Osteocyte (in vitro differentiated cells): ENCODE measurements at places on chromosomes 13 and 19. TPM values are rescaled to one million over a fixed set of nuclear protein-coding genes. Genes with fewer than 3 reads are reported as not detected.
A peak's percentile ranks its signal among the peaks of the same experiment; 100 is the strongest.

GRCh38 chr19:45306518-45307027, 16.1 kb downstream of the CKM start:
- no peak for DNase-seq

DNA sequence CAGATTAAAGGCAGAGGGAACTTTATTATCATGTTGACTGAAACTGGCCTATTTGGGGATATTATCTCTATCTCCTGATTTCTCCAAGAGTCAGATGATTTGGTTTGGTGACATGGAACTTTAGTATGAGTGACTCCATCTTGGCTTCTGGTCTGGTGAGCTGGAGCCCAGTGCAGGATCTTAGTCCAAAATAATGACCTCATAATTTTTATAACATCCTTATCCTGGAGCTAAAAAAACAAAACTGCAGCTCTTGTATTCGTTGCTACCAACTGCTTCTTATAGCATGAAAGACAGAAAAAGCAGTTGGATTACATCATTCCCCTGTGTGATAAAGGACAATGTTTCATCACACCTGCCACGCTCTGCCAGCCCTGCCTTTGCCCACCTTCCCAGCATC, 39.3 kb upstream of the RNF17 start:
- DNase-seq: no peak

DNA sequence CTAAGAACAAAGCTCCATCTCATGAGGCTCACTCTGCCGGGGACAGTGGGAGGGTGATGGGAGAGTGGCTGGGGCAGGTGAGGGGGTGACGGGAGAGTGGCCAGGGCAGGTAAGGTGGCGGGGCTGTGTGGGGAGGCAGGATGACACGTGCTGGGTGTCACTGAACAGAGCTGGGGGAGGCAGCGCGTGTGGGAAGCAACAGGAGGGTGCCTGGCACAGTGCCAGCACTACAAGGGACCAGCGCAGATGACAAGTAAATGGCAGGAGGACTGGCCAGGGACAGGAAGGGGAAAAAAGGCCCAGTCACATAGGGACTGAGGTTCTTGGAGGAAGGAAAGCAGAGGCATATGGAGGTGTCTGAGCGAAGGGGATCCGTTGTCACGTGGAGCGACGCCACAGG, 129.9 kb downstream of the RNF17 start:
- no peak for DNase-seq

DNA sequence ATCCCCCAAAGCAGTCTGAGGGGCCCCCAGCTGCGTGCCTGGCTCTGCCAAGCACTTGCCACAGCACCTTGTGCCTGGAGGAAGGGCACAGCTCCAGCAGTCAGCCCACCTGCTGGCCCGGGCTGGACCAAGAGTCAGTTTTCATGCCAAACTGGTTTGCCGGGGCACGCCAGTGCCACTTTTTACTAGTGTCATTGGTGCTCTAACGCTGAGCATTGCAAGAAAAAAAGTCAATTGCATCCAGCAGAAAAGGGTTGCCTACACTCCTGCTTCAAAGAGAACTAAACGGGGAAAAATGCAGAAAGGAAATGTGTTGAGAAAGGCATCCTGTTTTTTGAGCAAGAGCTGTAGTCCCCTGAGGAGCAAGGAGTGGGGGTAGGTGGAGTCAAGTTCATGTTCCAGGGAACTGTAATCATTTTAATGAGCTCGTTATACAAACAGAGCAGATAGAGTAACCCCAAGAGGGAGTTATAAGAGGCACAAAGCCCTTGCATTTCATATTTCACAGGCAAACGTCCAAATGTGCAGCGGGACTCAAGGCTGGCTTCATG, 68.4 kb downstream of the F2RL3 start:
- peak; percentile 73 for DNase-seq

DNA sequence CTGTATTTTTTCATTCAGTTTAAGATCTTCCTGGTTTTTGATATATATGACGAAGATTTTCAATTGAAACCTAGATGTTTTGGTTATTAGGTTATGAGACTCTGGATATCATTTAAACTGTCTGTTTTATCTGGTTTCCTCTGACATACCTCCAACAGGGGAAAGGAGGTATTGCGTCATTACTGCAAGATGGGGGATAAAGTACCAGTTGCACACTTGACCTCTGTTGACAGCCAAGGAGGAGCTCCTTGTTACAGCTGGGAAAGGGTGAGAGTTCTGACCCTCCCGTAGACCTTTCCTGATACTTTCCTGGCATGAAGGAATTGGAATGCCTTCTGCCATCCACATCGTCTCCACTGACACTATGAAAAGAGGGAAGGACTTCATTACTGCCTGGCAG, 82.0 kb upstream of the SHISA2 start:
- DNase-seq: no peak

DNA sequence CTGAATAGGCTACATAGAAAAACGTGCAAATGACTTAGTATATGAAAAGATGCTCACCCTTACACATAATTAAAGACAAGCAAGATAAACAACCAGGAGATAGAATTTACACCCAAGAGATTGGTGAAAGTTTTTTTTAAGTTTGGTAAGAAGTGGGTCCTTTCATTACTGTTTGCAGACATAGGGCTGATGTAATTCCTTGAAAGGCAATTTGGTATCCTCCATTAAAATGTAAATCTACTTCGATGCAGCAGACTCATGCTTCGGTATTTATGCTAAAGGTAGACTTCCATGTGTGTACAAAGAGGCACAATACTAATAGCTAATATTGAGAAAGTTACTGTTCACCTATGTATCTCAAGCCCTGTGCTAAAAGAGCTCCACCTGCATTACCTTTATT, 33.5 kb downstream of the CNMD start:
- DNase-seq: no peak

DNA sequence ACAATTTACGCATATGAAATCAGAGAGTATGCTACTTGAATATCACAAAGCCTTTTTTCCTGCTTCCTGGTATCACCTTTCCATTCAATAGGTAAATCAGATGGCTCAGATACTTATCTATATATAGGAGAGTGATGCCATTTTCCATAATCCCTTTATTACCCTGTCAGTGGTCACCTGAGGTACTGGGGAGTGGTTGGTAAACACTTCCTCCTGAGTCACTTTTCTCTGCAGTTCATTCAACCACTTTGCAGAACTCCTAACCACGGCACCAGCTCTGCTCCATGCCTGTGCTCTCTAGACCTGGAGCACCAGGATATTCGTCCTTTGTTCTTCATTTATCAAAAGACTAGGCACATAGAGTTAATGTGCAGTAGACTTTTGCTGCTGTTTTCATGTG, 748.5 kb upstream of the KLHL1 start:
- DNase-seq: no peak

GRCh38 chr19:35226748-35227147, 1.8 kb downstream of the FAM187B start:
- DNase-seq: peak; percentile 34

DNA sequence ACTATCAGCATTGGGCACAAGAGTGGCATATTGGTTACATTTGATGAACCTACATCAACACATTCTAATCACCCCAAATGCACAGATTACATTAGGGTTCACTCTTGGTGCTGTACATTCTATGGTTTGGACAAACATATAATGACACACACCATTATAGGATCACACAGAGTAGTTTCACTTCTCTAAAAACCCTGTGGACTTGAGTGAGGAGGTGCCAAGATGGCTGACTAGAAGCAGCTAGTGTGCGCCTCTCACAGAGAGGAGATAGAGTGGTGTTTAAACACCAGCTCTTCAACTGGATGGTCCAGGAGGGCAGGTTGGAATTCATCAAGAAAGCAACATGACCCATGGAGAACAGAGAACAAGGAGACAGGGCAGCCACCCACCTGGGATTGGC, 265.6 kb downstream of the TDRD3 start:
- no peak for DNase-seq

DNA sequence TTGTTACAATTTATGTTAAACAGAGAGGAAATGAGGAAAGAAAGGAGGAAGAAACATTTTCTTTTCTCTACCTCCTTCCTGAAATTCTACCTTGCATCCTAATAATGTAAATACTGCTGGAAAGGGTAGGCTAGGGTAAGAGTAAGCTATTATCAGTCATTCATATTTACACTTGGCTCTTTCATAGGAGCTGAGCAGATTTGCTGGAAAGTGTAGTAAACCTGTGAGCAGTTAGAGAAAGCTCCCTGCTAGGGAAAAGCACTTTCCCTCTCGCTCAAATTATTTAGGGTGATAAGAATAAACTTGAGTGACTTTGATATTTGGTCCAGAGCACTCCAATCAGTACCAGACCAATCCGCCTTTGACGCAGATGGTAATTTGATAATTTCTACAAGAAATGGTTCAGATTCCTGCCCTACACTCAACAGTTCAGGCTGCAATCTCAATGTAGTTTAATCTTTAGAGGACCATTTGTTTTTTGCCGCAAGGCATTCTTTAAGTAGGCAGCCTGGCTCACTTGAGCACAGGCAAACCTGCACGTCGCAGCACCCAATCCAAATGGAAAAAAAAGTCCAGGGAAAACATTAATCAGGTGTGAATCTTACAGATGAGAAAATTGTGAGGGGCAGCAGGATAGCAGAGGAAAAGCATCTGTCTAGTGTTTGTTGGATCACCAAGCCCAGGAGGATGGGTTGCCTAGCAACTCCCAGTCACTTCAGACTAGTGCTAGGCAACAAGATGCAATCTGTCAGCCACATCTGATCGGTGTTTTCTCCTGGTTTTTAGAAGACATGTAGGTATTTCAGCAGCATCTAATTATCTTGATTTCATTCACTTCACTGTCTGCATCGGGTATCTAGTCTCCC, 68.6 kb upstream of the KL start:
- no peak for DNase-seq

TMEM238 gene
- 0.70 and 1.1 TPM in 2 replicates for total RNA-seq

C19orf73 gene
- total RNA-seq: 1.8 and 3.4 TPM in 2 replicates

CTU1 gene
- 5.6 and 6.5 TPM in 2 replicates for total RNA-seq

BST2 gene
- total RNA-seq: 1.8 and 2.3 TPM in 2 replicates
